ENCODE measurements at places on chromosomes 5 and 9.

DNA sequence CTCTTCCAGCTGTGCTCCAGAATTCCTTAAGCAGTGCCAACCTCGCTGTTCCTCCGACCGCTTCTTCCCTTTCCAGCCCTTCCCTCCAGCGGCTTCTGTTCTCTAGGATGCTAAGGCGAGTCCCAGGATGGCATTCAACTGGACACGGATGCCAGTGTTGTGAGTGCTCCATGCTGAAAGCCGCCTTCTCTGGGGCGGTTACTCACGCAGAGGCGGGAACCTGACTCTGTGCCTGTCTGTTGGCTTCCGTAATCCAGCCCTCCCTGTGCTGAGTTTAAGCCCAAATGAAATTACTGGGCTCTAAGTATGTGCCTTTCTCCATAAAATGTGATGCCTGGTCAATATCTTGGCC is 20.2 kb downstream of the COL5A1 start:
- no peak for DNase-seq

GRCh38 chr9:130759738-130760137 is 66.2 kb downstream of the EXOSC2 start:
- no peak for DNase-seq

GRCh38 chr9:86413971-86414880 is 60.0 kb upstream of the TUT7 start:
- DNase-seq: peak; percentile 16

- DNase-seq: no peak
Measured at GRCh38 chr9:68720656-68721313, 15.7 kb downstream of the PIP5K1B start.

- DNase-seq: no peak
Measured at GRCh38 chr5:68032216-68032762, 183.3 kb upstream of the PIK3R1 start.

GRCh38 chr5:126449751-126450271 is 26.6 kb downstream of the GRAMD2B start:
- DNase-seq: no peak

GRCh38 chr5:124550731-124551130 is 195.7 kb downstream of the ZNF608 start:
- DNase-seq: no peak

GRCh38 chr5:55692509-55692908 is 19.6 kb downstream of the SLC38A9 start:
- DNase-seq: no peak

DNA sequence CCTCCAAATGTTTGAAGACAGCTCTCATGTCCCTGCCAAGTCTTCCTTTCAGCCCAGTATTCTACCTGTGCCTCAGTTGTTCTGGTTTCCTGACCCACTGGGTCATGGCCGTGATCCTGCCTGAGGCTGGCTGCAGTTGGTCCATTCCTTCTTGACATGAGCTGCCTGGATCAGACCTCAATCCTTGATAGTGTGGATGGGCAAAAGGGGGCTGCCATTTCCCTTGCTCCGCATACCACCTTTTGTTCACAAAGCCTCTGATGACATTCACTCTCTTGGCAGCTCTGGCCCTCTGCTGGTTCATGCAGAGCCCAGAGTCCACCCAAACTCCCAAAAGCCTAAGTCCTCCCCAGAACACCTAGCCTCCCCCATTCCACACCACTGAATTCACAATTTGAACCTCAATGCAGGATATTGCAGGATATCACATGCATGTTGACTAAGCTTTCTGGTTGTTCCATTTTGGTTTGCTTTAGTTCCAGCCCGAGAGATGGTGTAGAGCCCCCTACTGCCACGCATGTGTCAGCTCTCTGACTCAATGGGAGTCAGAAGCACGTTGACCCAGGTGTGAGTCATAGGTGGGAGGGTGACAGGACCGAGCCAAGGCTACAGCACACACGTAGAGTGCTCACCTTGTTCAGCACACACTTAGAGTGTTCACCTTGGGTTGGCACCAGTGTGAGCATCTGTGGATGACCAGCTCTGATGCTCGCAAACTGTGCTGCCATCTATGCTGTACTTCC is 137.2 kb downstream of the MTX3 start:
- DNase-seq: no peak

GRCh38 chr5:99639905-99640304 is 711.1 kb upstream of the CHD1 start:
- no peak for DNase-seq

GRCh38 chr9:522190-522589 is 307.5 kb downstream of the DOCK8 start:
- DNase-seq: no peak

DNA sequence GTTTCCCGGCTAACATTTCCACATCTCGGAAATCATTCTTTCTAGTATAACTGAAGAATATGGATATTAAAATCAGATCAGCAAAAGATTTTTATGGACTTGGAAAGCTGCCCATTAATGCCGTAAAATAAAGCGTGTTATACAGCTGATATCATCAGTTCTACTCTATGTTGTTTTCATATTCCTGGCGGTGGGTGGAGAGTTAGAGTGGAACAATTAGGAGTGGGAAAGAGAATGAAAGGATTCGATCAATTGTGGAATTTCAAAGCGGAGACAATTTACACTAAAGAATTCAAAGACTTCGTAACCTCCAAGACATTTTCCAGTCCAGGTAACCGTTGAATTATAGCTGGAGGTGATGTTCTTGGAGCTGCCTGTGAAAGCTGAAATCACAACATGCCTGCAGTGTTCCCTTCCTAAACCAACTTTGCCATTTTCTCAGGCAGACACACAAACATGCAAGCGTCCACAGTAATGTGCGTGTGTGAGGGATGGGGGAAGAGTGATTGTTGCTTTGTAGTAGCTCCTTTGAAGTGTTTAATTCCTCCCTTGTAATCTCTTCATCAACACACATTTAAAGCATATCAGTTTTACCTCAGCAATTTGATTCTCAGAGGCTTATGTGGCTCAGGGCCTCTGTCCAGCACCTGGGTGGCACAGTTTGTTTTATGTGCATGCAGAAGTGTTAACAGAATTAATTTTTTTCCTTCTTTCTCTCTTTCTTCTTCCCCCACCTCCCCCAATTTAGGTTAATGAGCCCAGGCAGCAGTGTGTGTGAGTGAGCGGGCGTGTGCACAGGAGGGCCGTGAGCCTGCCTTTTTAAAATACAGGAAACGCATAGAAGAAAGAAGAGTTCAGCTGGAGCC is 544.1 kb downstream of the RAB3C start:
- DNase-seq: no peak

GRCh38 chr9:111890334-111890733 is 6.3 kb upstream of the UGCG start:
- DNase-seq: no peak

Data from SK-N-DZ (cell line).